Retina (tissue), 1 donor: ENCODE measurements at places on chromosomes 11 and 22.

GRCh38 chr11:106369224-106369623, 291.8 kb downstream of the AASDHPPT start:
- no peak for DNase-seq

- DNase-seq = no peak
Observed at GRCh38 chr11:28730889-28731288, 622.7 kb downstream of the METTL15 start.

GRCh38 chr11:7759010-7759409, 37.7 kb downstream of the OR5P2 start:
- DNase-seq = no peak

DNA sequence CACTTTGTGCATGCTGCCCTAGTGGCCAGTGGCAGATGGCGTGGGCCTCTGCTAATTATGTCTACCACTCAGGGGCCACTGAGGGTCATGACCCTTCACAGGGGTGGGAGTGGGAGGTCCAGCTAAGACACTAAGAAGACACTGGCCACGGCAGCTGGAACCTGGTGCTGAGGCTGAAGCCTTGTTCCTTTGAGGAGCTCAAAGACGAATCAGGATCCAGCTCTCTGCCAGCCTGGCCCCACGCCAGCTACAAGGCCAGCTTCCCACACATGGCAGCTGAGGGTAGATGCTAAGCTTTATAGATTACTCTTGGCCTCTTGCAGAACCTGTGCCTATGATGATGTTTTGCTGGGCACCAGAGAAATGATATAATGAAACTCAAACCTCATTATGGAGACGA, 226.3 kb downstream of the DSCAML1 start:
- no peak for DNase-seq

DNA sequence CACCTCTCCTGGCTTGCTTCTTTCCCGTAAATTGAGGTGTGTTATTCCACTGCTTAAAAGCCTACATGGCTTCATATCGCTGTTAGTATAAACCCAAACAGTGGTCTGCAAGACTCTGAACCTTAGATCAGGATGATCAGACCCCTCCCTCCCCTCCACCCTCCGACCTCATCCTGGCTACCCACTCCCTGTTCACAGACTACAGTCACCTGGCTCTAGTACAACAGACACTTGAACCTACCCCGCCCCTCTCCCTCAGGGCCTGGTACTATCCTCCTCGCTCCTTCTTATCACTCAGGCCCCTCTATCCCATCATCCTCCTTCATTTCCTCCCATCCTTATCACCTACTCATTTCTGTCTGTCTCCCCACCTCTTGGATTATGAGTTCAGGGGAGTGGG, 20.1 kb downstream of the PTPRJ start:
- no peak for DNase-seq

DNA sequence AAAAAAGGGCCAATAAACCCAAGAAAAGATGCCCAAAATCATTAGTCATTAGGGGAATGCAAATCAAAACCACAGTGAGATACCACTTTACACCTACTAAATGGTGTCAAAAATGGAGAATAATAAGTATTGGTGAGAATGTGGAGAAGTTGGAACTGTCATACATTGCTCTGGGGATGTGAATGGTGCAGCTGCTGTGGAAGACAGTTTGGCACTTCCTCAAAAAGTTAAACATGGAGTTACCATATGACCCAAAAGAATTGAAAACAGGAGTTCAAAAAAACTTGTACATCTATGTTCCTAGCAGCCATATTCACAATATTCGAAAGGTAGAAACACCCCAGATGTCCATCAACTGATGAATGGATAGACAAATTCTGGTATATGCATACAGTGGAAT, 24.5 kb upstream of the DLAT start:
- DNase-seq = no peak

DNA sequence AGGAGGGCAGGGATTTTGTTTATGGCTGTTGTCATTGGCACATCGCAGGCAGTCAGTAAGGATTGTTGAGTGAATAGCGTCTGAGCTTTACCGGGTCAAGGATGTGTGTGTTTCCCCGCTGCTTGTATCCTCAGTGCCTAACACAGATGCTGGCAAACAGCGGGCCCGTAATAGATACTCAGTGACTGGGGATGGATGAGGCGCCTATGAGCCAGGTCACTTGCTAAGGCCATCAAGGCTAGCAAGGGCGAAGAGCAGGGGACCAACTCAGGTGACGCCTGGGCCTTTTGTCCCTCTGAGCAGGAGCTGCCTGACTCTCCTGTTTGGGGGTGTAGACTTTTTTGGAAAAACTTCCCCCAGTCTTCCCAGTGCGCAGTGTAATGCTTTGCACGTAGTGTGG, 118.1 kb downstream of the HIPK3 start:
- DNase-seq = no peak

DNA sequence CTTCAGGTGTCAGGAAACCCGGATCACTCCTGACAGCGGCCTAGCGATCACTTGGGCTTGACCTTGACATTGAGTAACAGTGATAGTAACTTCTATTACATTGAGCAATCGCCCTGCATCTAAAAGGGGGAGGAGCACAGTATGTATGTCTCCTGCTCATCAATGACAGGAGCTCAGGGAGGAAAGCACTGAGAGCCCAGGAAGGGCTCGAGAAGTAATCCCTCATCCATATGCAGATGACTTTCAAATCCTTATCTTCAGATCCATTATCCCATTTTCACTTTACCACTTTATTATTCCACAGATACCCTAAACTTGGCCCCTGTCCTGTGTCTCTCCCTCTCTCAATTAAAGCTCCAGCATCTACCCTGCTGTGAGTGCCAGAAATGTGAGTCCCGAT, 47.8 kb downstream of the ABTB2 start:
- no peak for DNase-seq

DNA sequence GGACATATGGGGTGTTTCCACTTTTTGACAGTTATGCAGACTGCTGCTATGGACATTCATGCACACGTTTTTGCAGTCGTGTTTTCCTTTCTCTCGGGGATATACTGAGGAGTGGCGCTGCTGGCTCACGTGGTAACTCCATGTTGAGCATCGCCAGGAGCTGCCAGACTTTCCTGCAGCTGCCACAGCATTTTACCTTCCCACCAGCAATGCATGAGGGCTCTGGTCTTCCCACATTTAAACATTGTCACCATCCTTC, 95.4 kb downstream of the TBC1D22A start:
- DNase-seq = no peak

GRCh38 chr22:49415151-49415951, 412.3 kb downstream of the BRD1 start:
- no peak for DNase-seq

DNA sequence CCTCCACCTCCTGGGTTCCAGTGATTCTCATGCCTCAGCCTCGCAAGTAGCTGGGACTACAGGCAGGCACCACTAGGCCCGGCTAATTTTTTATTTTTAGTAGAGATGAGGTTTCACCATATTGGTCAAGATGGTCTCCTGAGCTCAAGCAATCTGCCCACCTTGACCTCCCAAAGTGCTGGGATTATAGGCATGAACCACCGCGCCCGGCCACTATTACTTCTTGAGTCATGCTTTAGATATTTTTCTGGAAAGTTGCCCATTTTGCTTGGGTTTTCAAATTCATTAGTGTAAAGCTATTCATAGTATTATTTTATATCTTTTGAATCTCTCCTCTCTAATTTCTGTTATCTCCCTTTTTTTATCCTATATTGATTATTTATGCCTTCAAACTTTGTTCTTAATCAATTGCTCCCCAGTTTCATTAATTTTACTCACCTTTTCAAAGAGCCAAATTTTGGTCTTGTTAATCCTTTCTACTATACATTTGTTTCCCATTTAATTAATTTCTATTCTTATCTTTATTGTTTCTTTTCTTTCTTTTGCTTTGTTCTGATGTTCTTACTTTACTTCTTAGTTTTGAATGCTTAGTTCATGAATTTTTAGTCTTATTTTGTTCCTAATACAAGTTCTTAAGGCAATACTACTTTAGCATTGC, 10.3 kb upstream of the RAC2 start:
- no peak for DNase-seq

DNA sequence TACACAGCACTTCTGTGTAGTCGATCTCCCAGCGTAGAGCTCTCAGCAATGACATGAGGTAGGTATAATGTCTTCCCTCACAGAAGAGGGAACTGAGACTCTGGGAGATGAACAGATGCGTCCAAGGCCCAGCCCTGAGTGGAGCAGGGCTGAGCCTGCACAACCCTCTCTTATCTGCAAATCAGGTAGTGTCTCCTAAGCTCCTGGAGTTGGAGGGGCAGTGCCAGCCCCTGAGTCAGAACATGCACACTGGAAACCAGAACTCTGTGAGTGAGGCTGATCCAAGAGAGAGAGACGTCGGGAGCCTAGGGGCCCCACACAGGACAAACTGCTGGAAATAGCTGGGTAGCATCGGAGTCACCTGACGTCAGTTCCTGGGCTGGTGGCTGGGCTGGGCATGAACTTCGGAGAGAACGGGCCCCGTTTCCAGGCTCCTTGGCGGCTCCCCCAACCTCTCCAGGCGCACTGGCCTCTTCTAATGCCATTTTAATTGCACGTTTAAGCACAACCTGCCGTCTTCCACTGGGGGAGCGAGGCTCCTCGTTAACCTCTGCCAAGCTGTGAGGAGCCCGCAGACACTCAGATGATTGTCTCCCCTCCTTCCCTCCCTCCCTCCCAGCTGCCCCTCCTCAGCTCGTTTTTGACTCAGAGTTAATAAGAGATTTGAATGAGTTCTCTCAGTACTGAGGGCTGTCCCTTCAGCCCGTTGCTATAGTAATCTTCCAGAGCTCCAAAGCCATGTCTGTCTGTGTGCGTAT, 191.2 kb upstream of the TBCEL start:
- DNase-seq = peak; percentile 77
